Inflammatory macrophage (primary cell): ENCODE measurements at places on chromosomes 7 and 10.

DNA sequence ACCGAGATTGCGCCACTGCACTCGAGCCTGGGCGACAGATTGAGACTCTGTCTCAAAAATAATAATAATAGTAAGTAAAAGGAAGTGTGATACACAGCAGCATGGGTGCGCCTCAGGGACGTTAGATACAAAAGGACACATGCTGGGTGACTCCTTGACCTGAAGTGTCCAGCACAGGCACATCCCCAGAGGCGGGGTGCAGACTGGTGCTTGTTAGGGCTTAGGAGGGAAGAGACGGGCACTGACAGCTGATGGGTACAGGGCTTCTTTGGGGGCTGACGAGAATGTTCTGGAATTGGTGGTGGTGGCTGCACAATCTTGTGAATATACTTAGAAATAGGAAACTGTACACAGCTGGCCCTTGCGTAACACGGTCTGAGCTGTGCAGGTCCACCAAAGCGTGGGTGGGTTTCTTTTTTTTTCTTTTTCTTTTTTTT is 61.8 kb upstream of the DNAJB6 start:
- DNase-seq = peak; percentile 85

DNA sequence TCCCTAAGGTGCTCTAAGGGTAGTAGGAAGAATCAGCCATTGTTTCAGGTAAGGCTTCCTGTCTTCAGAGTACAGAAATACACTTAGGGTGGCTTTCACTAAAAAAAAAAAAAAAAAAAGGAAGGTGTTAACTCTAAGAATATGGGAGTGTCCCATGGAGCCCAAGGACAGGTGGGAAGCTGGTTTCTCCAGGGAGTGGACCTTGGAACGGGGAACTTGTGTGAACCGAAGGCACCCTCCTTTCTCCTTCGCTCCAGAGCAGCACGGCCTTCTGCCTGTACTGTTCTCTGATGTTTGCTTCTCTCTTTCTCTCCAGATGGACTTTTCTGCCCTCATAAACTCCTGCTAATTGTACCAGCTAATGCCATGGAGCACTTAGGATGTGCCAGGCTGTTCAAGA is 6.2 kb downstream of the OPALIN start:
- no peak for DNase-seq

DNA sequence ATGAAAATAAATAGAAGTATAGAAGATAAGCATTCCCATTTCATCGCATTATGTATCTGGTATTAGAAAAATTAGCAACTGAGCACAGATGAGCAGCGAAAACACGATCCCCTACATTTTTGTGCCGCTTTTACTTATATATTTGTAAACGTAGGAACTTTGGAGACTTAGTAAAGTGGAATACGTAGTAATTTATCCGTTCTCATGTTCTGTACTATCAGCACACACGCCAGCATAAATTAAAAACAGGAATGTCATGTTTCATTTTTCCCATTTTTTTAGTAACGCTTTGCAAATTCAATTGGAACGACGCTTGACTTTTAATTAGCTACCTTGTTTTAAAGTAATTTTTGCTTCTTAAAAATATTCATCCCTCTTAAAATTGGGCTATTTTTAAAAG is 2.4 kb downstream of the ZNRF2 start:
- DNase-seq = no peak

DNA sequence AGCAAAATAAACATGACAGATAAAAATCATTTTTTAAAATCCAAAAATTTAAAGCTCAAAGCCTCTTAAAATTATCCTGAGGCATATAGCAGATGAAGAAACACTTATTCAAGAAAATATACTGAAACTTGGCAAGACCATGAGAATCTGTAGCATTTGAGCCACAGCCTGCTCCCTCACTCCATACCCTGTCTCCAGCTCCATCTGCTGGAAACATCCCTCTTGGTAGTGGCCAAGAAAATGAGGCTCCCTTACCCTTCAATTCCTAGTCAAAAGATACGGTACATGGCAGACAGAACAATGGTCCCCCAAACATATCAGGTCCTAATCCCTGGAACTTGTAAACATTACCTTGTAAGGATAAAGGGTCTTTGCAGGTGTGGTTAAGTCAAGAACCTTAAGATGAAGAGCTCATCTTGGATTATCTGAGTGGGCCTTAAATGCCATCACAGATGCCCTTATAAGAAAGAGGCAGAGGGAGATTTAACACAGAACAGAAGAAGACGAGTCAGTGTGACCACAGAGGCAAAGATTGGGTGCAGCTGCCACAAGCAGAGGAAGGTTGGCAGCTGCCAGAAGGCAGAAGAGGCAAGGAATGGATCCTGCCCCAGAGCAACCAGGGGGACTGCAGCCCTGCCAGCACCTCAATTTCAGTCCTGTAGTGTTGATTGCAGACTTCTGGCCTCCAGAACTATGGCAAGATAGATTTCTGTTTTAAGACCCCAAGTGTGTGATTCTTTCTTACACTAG is 149.4 kb downstream of the ZNF248 start:
- DNase-seq = no peak

DNA sequence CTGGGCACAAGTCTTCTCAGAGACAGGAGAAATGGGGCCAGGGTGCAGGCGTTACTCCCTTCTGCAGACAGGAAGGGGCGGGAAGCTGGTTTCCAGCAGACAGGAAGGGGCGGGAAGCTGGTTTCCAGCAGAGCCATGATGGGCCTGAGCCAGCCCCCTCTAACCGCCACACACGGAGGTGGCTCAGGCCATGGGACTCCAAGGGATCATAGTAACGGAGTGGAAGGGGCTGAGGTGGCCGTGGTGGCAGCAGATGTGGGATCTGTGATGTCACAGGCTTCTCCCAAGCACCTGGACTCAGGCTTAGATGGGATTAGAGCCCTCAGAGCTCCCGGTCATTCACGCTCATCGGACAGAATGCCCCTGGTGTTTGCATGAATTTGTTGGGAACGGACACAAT is 177.8 kb downstream of the USP6NL start:
- DNase-seq = no peak

GRCh38 chr7:157996359-157997079 is 591.1 kb downstream of the PTPRN2 start:
- no peak for DNase-seq

DNA sequence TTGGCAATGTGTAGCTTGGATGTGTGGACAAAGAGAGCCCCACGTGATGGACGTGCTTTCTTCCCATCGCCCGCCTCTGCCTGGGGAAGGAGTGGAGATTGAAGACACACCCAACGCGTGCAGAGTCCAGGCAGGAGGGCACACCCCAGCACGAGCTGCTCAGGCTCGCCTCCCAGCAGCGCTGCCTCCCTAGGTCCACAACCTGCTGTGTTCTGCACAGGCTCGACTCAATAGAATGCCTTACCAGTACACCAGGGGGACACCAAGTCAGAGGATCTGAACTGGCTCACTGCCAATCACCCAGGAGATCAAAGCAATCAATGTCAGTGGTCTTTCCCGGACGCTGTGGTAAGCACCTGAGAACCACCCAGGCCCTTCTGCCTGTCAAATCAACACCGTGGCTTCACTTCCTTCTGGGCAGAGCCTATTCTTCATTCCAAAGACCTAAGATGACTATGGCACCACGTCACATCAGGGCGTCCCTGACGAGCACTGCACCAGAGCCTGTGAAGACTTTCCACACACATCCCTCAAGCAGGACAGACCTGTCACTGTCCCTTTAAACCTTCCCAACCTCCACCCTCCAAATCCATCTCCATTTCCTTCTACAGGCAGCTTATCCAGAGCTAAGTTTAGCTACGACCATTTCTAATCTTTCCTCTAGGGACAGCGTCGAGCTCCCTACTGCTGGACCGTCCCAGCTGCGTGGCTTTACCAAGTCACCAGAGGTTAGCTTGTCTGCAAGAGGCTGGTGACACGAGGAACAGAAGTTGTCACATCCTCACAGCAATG is 72.3 kb downstream of the AMZ1 start:
- DNase-seq = peak; percentile 78

GRCh38 chr10:114801411-114801813 is 20.2 kb upstream of the FHIP2A start:
- no peak for DNase-seq

DNA sequence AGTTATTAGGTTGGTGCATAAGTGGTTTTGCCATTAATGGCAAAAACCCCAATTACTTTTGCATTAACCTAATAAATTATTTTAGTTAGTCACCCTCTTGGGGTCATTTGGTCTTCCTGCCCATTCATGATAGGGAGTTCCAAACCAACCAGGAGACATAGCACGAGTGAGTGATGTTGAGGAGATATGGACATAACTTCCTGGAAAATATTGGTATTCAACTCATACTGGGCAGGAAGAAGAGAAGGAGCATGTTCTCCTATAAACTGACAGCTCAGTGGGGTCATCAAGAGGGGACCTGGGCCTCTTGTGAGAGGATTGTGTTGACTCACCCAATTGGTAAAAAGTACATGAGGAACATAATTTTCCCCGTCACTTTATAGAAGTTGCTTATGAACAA is 23.7 kb downstream of the SPAG6 start:
- DNase-seq = no peak

DNA sequence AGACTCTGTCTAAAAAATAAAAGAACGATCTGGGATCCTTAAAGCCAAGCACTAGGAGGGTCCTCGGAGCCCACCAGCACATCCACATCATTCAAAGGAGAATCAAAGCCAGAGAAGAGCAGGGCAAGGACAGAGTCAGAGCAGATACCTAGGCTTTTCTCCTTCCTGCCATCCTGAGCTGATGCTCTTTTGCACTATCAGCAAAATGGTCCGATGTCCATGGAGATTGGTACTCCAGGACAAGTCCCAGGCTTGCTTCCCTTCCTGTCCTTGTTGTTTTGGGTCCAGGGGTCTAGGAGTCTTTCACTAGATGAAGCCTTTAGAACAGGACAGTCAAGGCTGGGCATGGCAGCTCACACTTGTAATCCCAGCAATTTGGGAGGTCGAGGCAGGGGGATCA is 58.0 kb upstream of the ELN start:
- no peak for DNase-seq

- DNase-seq = no peak
Observed at GRCh38 chr10:123274306-123275135, 120.3 kb downstream of the BUB3 start.
